ENCODE measurements at places on chromosomes 1 and 21. TPM values are rescaled to one million over a fixed set of nuclear protein-coding genes. Genes with fewer than 3 reads are reported as not detected.
A peak's percentile ranks its signal among the peaks of the same experiment; 100 is the strongest.

The WDR26 gene
- total RNA-seq: 36.1 TPM

The CENPL gene
- total RNA-seq: 1.7 TPM

The ASAP3 gene
- total RNA-seq: 17.6 TPM

The KPRP gene
- not detected for total RNA-seq

The CD84 gene
- total RNA-seq: 2.4 TPM

The HSD3B1 gene
- total RNA-seq: not detected

The ELAPOR1 gene
- 0.18 TPM for total RNA-seq

The CYP4Z1 gene
- not detected for total RNA-seq

DNA sequence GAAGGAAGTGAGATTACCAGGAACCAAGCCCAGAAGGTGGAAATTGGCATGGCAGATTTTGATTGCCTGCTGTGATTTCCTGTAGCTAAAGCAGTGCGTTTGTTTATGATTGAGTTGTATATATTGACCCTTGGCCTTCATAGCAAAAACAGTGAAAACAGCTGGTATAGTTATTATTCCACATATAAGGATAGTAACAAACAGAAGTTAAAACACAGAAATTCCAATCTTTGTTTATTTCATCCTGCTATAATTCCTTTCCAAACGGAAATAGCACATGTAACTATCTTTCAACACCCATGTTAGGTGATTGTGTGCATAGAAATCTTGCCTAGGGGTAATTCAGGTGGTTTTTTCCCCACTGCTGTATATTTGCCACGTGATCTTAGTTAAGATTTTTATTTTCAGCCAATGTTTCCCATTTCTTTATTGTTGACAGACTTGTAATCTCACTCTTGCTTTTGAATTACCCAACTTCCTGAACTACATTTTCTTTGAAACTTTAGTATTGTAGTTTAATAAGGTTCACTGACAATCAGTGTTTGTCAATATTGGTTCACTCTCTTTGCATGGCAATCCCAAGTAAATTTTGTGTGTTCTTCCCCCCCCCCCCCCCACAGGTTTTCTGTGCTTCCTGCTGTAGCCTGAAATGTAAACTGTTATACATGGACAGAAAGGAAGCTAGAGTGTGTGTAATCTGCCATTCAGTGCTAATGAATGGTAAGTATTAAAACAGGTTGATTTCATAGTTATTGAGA is 102.7 kb downstream of the CC2D1B start:
- no peak overlapping the region for H3K27ac ChIP-seq
- DNase-seq: no peak
- no peaks in the 10 kb centered on the region for H3K4me1 ChIP-seq
- no peak overlapping the region for H3K4me3 ChIP-seq

- H3K4me3 ChIP-seq: no peak overlapping the region
- no peak for DNase-seq
- H3K27ac ChIP-seq: no peak overlapping the region
- H3K4me1 ChIP-seq: no peaks in the 10 kb centered on the region
Measured at GRCh38 chr1:60390593-60391282, 317.2 kb upstream of the C1orf87 start.

DNA sequence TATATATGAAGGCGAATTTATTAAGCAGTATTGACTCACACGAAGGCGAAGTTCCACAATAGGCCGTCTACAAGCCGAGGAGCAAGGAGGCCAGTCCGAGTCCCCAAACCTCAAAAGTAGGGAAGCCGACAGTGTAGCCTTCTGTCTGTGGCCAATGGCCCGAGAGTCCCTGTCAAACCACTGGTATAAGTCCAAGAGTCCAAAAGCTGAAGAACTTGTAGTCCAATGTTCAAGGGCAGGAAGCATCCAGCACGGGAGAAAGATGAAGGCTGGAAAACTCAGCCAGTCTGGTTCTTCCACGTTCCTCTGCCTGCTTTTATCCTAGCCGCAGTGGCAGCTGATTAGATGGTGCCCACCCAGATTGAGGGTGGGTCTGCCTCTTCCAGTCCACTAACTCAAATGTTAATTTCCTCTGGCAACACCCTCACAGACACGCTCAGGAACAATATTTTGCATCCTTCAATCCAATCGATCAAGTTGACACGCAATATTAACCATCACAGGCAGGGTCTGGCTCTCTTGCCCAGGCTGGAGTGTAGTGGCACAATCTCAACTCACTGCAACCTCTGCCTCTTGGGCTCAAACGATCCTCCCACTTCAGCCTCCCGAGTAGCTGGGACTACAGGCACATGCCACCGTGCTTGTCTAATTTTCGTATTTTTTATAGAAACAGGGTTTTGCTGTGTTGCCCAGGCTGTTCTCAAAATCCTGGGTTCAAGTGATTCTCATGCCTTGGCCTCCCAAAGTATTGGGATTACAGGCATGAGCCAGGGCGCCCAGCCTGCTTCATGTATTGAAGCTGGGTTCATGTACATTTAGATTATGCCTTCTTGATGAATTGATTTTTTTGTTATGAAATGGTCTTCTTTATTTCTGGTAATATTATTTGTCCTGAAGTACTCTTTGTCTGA is 85.3 kb downstream of the DHRS3 start:
- H3K27me3 ChIP-seq: no peaks in the 10 kb centered on the region
- no peak overlapping the region for H3K27ac ChIP-seq
- DNase-seq: no peak
- no peak overlapping the region for H3K4me3 ChIP-seq

DNA sequence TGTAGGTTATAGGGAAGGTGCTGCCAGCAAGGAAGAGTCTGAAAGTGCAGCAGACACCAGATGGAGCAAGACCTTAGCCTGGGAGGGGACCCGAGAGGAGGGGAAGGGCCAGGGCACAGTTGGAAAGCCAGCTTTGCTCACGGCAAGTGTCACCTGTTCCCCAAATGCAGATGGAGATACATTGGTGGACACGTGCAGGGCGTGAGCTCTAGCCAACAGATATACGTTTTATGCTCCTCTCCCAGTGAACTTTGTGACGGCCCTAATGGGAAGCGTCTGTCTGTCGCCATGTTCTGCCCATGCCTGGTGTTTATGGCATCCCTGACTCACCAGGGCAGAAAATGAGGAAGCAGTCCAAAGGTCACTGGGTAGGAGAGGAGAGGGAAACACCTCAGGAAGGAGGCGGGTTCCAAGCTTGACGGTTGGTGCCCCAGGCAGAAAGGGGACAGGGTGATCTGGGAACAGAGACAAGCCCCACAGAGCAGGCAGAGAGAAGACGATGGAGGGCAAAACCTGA is 7.6 kb downstream of the GPA33 start:
- H3K27me3 ChIP-seq: no peaks in the 10 kb centered on the region
- no peak overlapping the region for H3K4me3 ChIP-seq
- H3K4me1 ChIP-seq: no peaks in the 10 kb centered on the region
- no peak overlapping the region for H3K27ac ChIP-seq

DNA sequence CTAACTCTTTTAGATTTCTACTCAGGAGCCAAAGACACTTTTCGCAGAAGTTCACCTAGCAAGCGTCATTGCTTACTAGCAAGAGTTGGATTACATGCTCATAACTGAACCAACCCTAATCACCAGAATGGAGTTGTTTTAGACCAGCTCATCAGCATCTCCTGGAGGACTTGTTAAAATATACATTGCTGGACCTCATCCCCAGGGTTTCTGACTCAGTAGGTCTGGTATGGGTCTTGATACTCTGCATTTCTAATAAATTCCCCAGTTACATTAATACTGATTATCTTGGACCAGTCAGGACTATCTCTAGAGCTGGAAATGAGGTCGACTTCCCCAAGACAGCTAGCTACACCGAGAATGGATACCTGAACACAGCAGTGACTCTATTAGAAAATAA is 9.7 kb upstream of the PRDX6 start:
- no peak overlapping the region for H3K4me3 ChIP-seq
- H3K27me3 ChIP-seq: no peaks in the 10 kb centered on the region
- DNase-seq: no peak
- H3K27ac ChIP-seq: no peak overlapping the region
- no peaks in the 10 kb centered on the region for H3K4me1 ChIP-seq

DNA sequence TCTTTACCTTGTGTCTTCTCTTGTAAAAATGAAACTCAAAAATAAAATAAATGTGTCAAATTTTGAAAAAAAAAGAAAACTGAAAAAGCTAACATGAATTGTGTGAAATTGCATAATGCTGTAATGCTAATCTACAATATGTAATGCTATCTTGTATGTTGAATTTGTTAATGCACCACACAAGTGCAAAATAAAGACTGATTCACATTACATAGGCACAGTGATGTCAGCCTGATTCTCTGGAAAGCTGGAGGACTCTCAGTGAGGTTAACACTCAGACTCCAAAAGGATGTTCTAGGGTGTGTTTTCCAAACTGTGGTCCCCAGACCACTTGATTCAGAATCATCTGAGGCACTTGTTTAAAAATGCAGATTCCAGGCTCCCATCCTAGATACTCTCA is 25.6 kb downstream of the SYT11 start:
- DNase-seq: no peak
- H3K27ac ChIP-seq: no peak overlapping the region
- H3K36me3 ChIP-seq: no peaks in the 10 kb centered on the region
- no peaks in the 10 kb centered on the region for H3K27me3 ChIP-seq

- no peaks in the 10 kb centered on the region for H3K4me1 ChIP-seq
- H3K27ac ChIP-seq: no peak overlapping the region
- no peak for DNase-seq
Measured at GRCh38 chr1:15251857-15252835, 5.1 kb downstream of the FHAD1 start.

- no peaks in the 10 kb centered on the region for H3K27me3 ChIP-seq
- no peak overlapping the region for H3K4me3 ChIP-seq
- no peak overlapping the region for H3K27ac ChIP-seq
Measured at GRCh38 chr1:9451081-9451480, 88.2 kb upstream of the SLC25A33 start.

DNA sequence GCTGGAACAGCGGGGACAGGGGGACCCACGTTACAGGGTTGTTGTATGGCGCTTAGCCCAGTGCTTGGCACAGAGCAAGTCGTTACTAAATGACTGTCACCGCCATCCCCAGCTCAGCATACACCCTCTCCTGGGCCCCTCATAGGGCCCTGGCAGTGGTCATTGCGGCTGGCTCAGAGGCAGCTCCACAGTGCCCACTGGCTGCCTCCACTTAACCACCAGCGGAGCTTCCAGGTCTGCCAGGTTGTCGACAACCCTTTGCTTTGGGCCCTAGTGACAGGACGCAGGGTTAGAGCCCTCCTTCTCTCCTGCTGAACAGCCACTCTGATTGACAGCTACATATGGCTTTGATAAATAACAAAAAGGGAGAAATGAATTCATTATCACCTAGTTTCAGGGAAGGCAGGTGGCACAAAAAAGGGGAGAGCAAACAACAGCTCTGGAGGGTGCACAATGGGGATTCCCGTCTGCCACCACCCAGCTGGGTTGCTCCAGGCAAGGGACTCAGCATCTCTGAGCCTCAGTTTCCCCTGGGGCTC is 4.8 kb downstream of the EFHD2 start:
- DNase-seq: no peak
- no peaks in the 10 kb centered on the region for H3K36me3 ChIP-seq
- no peaks in the 10 kb centered on the region for H3K4me1 ChIP-seq
- no peak overlapping the region for H3K27ac ChIP-seq
- H3K27me3 ChIP-seq: no peaks in the 10 kb centered on the region
- no peak overlapping the region for H3K4me3 ChIP-seq

DNA sequence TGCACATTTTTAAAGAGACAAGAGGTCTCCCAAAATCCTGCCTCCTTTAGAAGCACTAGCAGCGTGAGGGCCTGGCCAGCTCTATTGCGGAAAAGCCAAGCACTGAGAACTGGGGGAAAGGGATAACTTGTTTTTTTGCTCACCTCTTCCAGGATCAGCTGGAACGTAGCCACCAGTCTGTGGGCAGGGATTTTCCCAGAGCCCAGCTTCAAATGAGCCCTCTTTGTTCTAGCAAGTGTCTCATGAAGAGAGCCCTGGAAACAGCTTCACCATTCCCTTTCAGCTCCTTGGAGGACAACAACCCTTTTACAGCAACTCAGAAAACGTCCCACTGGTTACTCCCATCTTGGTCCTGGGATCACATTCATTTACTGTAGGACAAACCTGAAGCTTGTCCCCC is 195.4 kb downstream of the LMX1A start:
- no peak overlapping the region for H3K4me3 ChIP-seq
- no peaks in the 10 kb centered on the region for H3K4me1 ChIP-seq
- H3K27me3 ChIP-seq: no peaks in the 10 kb centered on the region
- no peaks in the 10 kb centered on the region for H3K36me3 ChIP-seq

GRCh38 chr1:157798211-157798610 is 21.3 kb upstream of the FCRL2 start:
- DNase-seq: no peak
- no peaks in the 10 kb centered on the region for H3K4me1 ChIP-seq
- no peak overlapping the region for H3K4me3 ChIP-seq
- H3K36me3 ChIP-seq: no peaks in the 10 kb centered on the region
- H3K27me3 ChIP-seq: no peaks in the 10 kb centered on the region
- H3K27ac ChIP-seq: no peak overlapping the region

DNA sequence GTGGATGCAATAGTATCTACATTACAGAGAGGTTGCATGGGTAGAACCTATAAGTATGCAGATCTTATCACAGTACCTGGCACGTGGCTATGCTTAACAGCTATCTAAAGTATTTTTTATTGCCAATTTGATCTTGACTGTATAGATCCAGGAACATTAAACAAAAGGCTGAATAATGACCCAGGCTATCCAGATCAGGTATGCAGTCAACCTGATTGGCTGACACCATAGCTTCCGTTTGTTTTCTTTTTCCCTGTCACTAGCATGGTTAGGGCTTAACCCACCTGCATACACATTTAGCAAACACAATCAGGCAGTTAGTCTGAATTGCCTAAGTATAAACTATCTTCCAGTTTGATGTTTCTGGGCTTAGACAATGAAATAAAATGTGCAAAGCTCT is 264.9 kb upstream of the PLXNA2 start:
- no peaks in the 10 kb centered on the region for H3K4me1 ChIP-seq
- no peaks in the 10 kb centered on the region for H3K27me3 ChIP-seq
- no peak for DNase-seq
- no peak overlapping the region for H3K4me3 ChIP-seq
- H3K36me3 ChIP-seq: no peaks in the 10 kb centered on the region
- no peak overlapping the region for H3K27ac ChIP-seq

GRCh38 chr1:84165601-84166000 is 21.5 kb downstream of the PRKACB start:
- no peak for DNase-seq
- no peak overlapping the region for H3K27ac ChIP-seq
- no peaks in the 10 kb centered on the region for H3K27me3 ChIP-seq
- H3K4me3 ChIP-seq: no peak overlapping the region

GRCh38 chr1:151134991-151135390 is 11.4 kb downstream of the SEMA6C start:
- no peak overlapping the region for H3K27ac ChIP-seq
- H3K4me3 ChIP-seq: no peak overlapping the region
- no peak for DNase-seq

DNA sequence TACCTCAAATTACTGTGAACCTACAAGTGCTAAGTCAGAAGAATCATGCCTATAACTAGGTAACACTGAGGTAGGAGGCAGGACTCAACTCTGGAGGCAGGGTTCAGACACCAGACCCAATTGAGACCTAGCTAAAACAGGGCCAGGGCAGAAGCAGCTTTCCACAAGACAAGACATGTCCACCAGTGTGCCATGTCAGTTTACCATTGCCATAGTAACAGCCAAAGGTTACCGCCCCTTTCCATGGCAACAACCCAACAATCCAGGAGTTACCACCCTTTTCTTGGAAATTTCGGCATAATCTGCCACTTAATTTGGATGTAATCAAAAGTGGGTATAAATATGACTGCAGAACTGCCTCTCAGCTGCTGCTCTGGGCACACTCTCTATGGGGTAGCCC is 432.3 kb downstream of the DPYD start:
- H3K4me1 ChIP-seq: no peaks in the 10 kb centered on the region
- no peak for DNase-seq
- no peak overlapping the region for H3K4me3 ChIP-seq
- no peak overlapping the region for H3K27ac ChIP-seq
- H3K36me3 ChIP-seq: no peaks in the 10 kb centered on the region

- H3K27ac ChIP-seq: peak overlapping the region; percentile 49
- peaks cover 5% of the 10 kb centered on the region for H3K4me1 ChIP-seq
- no peaks in the 10 kb centered on the region for H3K27me3 ChIP-seq
- H3K4me3 ChIP-seq: peak overlapping the region; percentile 2
Measured at GRCh38 chr1:1343811-1344421, 5.3 kb downstream of the DVL1 start.

Data from right lobe of liver (tissue), 6 donors.